ENCODE measurements at places on chromosomes 12 and 14.

DNA sequence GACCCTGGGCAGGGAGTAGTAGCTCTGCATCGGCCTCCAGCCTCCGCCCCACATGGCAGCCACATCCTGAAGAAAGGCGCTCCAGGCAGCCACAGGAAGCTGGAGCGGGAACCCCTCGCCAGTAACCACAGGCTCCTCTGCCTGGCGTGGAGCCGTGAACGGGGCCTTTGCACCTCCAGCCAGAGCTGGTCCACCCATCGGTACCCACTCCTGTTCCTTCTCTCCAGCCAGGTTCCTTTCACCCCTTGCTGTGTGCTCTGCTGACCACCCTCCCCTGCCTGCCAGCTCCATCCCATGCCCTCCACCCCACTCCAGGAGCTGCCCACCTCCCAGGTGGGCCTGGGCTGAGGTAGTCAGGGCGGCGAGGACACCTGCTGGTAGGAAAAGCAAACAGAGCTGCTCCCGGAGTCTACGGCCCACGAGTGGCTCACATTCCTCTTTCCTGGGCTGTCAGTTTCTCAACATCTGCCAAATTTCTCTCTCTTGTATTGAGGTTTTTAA, 2.7 kb downstream of the TGFB3 start:
- DNase-seq, result no peak

DNA sequence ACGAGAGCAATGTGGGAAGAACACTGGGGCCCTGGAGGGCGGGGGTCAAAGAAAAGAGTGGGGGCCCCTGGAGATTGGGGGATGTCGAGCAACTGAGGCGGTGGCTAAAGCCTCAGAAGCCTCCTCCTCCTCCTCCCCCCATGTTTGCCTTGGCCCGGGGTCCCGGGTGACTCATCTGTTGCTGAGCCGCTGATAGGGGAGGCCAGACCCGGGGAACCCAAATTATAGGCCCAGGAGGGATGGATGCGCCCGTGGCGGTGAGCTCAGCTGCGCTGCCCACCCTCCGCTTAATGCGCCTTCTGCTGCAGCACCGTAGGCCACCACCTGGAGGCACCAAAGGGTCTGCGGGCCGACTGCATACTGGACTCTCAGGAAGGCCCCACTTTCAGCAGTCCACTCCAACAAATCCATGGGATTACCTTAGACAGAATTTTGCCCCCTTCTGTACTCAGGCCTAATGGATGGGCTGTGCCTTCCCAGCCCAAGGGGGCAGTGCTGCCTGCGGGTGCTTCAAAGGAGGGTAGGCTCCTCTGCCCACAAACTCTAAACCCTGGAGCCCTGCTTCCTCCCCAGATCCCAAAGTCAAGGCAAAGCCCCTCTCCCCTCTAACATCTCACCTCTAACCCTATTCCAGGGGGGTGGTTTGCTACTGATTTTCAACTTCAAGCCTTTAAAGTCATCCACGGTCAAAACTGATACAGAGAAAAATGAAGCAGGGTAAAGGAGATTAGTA, 2.6 kb upstream of the WNT10B start:
- DNase-seq, result no peak

- DNase-seq, result no peak
Measured at GRCh38 chr12:1256285-1256684, 265.3 kb downstream of the ERC1 start.

DNA sequence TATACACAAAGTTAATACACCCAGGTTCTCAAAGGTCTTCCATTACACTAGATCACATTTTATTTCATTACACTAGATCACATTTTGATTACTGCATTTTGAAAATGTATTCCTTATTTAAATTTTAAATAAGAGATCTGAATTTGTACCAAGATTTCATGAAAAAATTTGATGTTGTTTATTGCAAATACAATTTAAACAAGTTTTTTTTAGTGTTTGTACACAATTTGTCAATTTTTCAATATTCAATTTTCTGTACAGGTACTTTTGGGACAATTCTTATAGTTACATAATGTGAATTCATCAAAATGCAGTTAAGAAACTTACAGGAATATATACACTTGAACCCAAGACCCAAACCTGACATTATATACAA, 14.3 kb downstream of the SLC38A2 start:
- DNase-seq, result no peak

- no peak for DNase-seq
Measured at GRCh38 chr12:57939291-57939690, 2.1 kb upstream of the ATP23 start.

DNA sequence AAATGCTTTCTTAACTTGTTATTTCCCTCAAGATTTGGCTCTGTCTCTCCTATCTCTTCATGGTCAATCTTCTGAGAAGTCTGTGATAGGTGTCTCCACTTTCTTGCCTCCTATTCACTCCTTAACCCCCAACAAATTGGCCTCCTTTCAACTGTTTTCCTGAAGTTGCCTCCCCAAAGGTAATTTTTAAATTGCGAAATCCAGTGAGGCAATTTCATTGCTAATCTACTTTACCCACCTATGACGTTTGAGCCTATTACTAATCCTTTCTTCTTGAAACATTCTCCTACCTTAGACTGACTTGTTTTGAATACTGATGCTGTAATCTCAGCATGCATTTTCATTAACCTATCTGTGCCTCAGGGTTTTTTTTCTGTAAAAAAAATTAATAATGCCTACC, 6.0 kb upstream of the KCNH5 start:
- no peak for DNase-seq

DNA sequence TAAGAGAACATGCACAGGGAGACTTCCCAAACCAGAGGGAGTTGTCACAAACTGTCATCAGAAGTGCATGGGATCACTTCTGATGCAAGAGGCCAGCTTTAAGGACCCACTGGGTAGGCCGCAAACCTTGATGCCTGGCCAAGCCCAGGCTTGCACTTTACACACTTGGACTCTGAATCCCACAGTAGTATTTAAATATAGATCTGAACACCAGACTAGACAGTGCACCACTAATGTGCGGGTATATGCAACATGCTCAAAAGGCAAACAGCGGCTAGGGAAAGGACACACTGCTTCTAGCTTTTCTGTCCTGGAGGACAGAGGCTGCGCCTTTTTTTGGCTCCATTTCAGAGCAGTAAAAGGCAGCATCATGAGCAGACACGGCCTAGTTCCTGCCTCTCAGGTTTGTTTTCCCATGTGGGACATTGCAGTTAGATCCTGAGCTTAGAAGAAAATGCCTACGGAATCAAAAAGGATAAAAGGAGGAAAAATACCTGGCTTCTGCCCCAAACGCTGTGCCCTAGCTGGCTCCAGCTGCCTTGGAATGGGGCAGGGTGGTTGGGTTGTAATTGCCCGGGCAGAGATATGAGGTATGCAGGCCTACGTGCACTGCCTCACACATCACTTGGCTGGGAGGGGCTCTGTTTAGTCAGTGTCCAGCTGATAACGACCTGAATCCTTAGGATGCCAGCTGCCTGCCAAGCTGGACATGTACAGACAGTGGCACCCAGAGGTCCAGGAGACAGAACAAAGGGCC, 84.5 kb upstream of the EGLN3 start:
- DNase-seq, result no peak

- no peak for DNase-seq
Measured at GRCh38 chr14:50379563-50379962, 17.1 kb downstream of the CDKL1 start.

DNA sequence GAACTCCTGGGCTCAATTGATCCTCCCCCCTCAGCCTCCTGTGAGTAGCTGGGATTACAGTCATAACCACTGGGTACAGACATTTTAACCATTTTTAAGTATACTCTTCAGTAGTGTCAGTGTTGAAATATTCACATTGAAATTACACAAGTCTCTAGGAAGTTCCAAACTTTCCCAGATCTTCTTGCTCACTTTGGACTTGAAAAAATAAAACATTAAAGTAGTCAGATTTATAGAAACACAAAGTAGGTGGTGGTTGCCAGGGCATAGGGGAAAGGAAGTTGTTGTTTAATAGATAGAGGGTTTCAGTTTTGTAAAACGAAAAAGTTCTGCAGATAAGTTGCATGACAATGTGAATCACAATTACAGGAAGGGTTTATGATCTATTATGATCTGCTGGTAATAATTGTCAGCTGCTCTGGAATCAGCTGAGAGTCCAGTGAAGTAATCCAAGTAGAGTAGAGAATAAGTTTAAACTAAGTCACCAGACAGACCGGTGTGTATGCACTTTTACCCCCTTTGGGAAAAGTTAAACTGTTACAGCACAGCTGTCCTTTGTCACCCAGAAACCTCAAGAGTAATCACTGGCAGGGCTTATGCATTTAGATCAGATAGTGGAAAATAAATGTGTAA, 27.4 kb downstream of the PCNX1 start:
- DNase-seq, result no peak

DNA sequence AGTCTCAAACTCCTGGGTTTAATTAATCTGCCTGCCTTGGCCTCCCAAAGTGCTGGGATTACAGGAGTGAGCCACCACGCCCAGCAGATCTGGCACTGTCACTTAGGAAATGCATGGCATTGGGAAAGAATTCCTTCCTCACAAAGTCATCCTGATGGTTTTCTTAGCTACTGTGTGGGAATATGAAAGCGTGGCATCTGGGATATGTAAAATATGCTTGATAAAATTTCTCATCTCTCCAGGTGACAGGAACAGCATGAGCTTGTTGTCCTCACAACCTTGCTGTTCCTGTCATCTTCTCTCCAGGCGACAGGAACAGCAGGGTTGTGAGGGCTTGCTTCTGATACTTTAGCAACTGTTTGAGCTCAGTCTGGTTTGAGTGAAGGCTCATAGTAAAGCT, 16.1 kb upstream of the AICDA start:
- DNase-seq, result no peak

GRCh38 chr14:93957751-93958566, 18.4 kb downstream of the ASB2 start:
- DNase-seq, result no peak

DNA sequence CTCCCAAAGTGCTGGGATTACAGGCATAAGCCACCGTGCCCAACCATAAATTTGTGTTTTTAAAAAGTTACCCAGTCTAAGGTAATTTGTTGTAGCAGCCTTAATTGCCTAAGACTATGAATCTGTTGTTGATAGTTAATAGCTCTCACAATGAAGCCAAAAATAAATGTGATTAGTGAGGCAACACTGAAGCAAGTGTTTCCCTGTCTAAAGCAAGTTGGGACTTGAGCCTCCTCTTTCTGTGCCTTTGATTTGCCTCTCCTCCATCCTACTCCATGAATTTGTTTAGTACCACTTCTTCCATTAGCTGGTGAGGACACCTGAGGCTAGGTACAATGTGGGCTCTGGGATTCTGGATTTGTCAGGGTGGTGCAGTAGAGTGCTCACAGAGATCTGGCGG, 36.8 kb downstream of the DAAM1 start:
- DNase-seq, result no peak

GRCh38 chr12:78407722-78408121, 456.9 kb upstream of the SYT1 start:
- no peak for DNase-seq

- no peak for DNase-seq
Measured at GRCh38 chr14:38618514-38618913, 362.6 kb upstream of the CLEC14A start.

- no peak for DNase-seq
Measured at GRCh38 chr14:103716091-103716801, 636 bp downstream of the ZFYVE21 start.

DNA sequence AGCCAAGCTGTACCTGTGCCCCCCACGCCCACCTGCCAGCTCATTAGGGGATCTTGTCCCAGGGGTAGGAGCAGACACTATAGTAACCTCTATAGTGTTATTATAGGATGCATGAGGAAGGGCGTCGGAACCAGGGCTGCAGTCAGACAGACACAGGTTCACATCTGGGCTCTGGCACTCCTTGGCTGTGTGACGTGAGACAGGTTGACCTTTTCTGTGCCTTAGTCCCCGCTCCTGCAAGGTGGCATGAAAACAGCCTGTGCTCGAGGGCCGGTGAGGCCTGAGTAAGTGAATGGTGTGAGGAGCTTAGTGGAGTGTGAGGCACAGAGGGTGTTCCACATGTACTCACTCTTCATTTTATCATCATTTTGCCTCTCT, 19.0 kb downstream of the ASB2 start:
- no peak for DNase-seq

- DNase-seq, result no peak
Measured at GRCh38 chr12:117854339-117855012, 114.3 kb downstream of the KSR2 start.

- no peak for DNase-seq
Measured at GRCh38 chr12:107912421-107913004, 138.0 kb downstream of the ASCL4 start.

DNA sequence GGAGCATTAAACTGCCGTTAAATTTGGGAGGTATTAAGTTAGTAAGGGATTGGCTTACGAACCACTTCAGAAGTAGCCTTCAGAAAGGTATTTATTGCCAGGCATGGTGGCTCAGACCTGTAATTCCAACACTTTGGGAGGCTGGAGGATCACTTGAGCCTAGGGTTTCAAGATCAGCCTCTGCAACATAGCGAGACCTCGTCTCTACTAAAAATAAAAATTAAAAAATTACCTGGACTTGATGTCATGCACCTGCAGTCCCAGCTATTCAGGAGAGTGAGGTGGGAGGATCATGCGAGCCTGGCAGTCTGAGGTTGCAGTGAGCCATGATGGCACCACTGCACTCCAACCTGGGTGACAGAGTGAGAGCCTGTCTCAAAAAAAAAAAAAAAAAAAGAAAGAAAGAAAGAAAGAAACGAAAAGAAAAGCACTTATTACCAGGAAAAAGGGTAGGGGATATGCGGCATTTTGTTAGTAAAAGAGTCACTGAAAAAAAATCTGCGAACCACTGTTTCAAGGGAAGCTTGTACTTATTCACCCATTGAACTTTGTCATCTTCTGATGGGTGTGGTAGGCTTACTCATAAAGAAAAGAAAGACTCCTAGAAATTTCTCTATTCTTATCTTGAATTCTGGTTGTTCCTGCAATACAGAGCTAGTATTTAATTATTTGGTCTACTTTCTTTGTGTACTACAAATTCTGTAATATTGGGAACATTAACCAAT, 33.6 kb upstream of the PLEKHA5 start:
- no peak for DNase-seq

GRCh38 chr14:95267306-95267705, 52.4 kb downstream of the CLMN start:
- DNase-seq, result no peak

GRCh38 chr14:81841346-81841745, 307.7 kb upstream of the SEL1L start:
- no peak for DNase-seq

GRCh38 chr12:29781705-29782266, 2.0 kb downstream of the TMTC1 start:
- DNase-seq, result no peak

DNA sequence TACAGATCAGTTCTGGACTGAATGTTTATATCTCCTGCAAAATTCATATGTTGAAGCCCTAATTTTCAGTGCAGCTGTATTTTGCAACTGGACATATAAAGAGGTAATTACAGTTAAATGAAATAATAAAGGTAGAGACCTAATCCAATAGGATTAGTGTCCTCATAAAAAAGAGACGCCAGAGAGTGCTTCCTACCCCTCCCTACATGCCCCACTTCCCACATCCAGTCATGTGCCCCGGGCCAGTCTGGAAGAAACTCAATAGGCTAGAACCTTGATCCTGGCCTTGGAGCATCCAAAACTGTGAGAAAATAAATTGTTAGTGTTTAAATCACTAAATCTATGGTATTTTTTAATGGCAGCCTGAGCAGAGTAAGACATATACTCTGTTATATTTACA, 172.3 kb downstream of the ALG10B start:
- DNase-seq, result no peak
